ENCODE measurements at places on chromosomes 2 and 18.

DNA sequence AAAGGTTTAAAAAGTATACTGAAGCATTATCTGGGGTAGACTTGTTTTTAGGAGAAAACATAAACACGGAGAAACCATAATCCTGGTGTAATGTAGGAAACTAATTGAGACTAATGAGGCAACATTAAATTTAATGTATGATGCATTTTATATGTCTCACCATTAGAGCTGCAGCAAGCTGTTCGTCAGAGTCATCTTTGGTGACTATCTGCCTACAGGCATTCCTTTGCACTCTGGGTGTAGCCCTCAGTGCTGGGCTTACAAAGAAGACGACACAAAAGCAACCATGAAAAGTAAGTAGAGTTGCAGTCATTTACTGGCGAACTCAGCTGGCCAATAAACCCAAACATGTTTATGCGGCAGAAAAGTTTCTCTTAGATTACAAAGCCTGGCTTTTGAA lies 415.3 kb upstream of the ZEB2 start:
- no peak for DNase-seq

- DNase-seq, result no peak
Measured at GRCh38 chr18:24894880-24895279, 434.4 kb downstream of the HRH4 start.

- no peak for DNase-seq
Measured at GRCh38 chr2:161961061-161961460, 113.0 kb downstream of the DPP4 start.

GRCh38 chr2:88838165-88838635 lies 146.7 kb downstream of the RPIA start:
- DNase-seq, result no peak

- no peak for DNase-seq
Measured at GRCh38 chr18:24259869-24260641, 121.2 kb downstream of the CABYR start.

DNA sequence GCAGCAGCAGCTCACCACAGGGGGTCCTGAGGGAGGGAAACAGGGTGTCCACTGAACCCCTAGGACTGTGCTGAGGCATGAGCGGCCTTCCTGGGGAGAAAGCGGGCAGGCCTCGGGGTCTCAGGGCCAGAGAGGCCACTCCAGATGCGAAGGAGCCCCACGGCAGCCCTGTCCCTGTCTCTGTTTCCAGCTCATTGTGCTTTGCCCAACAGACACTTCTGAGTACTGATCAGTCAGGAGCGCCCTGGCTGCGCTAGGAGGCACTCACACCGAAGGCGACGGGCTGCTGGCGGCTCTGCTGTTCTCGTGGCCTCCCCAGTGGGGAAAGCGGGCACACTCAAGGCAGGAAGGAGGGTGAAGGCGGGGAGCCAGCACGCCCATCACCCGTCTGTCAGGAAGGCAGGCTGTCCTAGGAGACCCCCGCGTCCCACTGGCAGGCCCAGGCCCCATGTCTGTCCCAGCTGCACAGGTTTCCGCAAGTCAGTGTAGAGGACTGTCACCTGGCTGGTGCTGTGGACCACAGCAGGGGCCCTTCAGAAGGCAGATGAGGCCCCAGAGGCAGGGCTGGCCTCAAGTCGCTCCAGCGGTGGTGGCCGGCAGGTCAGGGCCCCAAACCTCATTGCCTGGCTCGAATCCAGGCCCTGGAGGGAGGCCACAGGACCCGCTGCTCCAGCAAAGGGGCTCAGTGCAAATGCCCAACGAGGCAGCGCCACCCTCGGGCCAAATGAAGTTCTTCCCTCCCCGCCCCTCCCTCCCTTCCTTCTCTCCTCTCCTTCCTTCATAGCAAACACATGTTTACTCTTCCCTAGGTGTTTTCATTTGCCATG lies 6.8 kb downstream of the ESPNL start:
- peak; percentile 62 for DNase-seq

GRCh38 chr2:232137356-232138147 lies 176.0 kb downstream of the DIS3L2 start:
- no peak for DNase-seq
